ENCODE measurements at places on chromosomes 2 and 18. TPM values are rescaled to one million over a fixed set of nuclear protein-coding genes. Genes with fewer than 3 reads are reported as not detected.

GRCh38 chr18:46555724-46556123 is 101.3 kb downstream of the LOXHD1 start:
- peak; percentile 78 for DNase-seq

GRCh38 chr2:70851704-70852103 is 16.1 kb upstream of the CD207 start:
- DNase-seq = no peak

DNA sequence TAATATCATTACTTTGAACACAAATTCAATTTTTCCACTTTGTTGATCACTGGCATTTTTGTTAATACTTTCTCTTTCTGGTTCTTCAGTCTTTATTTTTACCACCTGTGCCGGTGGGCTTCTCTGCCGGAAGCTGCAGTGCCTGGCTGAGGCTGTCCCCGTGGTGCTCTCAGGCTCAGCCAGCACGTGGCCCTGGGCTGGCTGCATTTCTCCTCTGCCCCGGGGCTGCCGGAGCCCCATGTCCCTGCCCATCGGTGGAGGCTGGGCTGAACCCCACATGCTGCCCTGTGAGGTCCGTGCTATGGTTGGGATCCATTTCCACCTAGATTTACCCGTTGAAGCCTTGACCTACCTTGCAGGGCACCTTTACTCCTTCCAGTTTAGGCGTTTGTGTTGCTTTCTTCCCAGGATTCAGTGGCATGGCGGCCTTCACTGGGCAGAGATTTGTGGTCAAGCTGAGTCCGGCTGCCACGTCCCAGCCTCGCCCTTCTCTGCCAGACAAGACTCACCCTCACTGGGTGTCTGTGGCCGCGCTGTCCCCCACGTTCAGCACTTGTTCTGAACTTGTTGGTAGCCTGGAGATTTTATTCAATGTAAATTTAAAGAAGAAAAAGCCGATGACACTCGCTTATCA is 12.8 kb upstream of the TMEM18 start:
- no peak for DNase-seq

GRCh38 chr18:34598120-34598635 is 111.9 kb upstream of the DTNA start:
- DNase-seq = no peak

- DNase-seq = peak; percentile 64
Observed at GRCh38 chr2:58131191-58132011, 84.8 kb downstream of the VRK2 start.

GRCh38 chr2:105806996-105807395 is 62.3 kb downstream of the NCK2 start:
- DNase-seq = no peak

Gene SNTG2
- total RNA-seq = not detected

Gene CYP27A1
- total RNA-seq = 57.1 TPM

Gene ARHGAP15
- total RNA-seq = 0.71 TPM

Measured in SK-MEL-5 (cell line).